Kidney (tissue), 22 donors: ENCODE measurements at places on chromosomes 6 and 20. TPM values are rescaled to one million over a fixed set of nuclear protein-coding genes. Genes with fewer than 3 reads are reported as not detected.

DNA sequence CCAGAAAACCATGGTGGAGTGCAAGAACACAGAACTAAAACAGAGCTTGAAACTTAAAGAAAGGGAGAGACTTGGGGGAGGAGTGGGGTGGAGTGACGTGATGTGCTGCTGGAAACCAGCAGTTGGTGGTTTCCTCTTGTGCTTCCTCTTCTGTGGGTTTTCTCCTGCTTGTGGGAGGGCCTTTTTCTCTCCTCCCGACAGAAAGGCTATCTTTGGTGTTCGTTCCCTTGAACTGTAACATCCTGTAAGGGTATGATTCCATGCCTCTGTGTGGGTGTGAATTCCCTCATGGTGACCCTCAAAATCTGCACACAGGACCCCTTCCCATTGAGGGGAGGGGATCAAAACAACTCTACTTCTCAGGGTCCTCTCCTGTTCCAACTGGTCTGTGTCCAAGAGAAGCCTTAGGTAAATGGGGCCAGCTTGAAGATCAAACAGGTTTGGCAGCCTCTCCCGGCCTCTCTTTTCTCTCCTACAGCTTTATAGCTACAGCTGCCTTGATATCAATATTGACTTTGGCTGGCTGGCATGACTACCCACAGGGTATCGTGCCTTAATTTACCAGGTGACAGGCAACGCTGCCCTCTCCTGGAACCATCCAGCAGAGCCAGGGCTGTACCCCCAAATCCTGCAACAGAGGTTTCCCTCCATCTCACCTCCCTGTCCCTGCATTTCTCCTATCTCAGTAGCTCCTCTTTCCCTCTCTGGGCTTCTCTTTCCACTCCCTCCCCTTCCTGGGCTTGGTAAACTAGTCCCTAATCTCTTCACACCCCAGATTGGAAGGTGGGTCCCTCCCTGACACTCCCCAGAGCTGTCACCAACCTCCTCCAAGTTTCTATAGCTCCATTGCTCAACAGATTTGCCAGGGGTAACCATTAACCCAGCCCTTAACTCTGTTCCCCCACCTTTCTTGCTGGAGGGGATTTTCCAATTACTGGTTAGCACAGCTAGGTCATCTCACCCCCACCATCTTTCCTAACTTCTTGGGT is 1.5 kb upstream of the MSH5 start:
- H3K4me1 ChIP-seq, result peaks cover 34% of the 10 kb centered on the region
- peaks cover 2% of the 10 kb centered on the region for H3K36me3 ChIP-seq
- DNase-seq, result peak; percentile 46
- peak overlapping the region; percentile 92 for H3K27ac ChIP-seq
- no peaks in the 10 kb centered on the region for H3K27me3 ChIP-seq
- peak overlapping the region; percentile 35 for H3K4me3 ChIP-seq

GRCh38 chr6:73455865-73456629 is 4.0 kb upstream of the CGAS start:
- H3K27me3 ChIP-seq, result no peaks in the 10 kb centered on the region

- no peak overlapping the region for H3K4me3 ChIP-seq
- no peaks in the 10 kb centered on the region for H3K27me3 ChIP-seq
- peak; percentile 60 for DNase-seq
- no peak overlapping the region for H3K27ac ChIP-seq
Observed at GRCh38 chr20:31972471-31973021, 4.6 kb downstream of the XKR7 start.

Gene CALHM5
- 1.3 TPM for total RNA-seq
